ENCODE measurements at places on chromosomes 2 and 18. TPM values are rescaled to one million over a fixed set of nuclear protein-coding genes. Genes with fewer than 3 reads are reported as not detected.
A peak's percentile ranks its signal among the peaks of the same experiment; 100 is the strongest.

- no peak for DNase-seq
Observed at GRCh38 chr18:22632191-22632590, 214.5 kb upstream of the CTAGE1 start.

DNA sequence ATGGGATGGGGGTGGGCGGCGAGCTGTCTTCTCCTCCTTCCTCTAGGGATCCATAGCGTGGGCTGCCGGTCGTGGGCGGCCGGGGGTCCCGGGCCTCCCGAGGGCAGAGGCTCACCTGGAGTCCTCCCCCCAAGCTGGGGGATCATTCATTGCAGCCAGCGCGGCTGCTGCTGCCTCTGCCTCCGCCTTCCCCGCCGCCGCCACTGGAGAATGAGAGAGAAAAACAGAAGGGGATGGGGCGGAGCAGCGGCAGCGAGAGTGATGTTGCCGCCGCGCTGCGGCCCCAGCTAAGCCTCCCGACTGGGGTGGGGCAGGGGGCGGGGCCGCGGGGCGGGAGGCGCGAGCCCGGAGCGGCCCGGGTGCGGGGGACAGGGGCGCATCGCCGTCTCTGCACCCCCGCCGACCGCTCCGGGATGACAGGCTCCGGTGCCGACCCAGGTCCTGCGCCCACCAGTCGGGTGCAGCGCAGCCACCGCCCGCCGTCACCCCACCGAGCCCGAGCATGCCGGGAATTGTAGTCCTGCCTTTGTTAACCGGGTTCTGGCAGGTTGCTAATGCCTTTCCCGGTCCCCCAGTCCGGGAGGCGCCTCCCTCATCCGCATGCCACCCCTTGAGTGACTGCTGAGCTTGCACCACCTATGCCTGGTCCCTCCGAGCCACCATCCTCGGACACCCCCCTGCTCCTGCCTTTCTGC lies at the start of gene KIF3C:
Gene KIF3C (minus strand): TSS at position 225 of the 695 bp plus-strand sequence. CDS start 580 bp downstream, outside the sequence.
- DNase-seq: no peak

DNA sequence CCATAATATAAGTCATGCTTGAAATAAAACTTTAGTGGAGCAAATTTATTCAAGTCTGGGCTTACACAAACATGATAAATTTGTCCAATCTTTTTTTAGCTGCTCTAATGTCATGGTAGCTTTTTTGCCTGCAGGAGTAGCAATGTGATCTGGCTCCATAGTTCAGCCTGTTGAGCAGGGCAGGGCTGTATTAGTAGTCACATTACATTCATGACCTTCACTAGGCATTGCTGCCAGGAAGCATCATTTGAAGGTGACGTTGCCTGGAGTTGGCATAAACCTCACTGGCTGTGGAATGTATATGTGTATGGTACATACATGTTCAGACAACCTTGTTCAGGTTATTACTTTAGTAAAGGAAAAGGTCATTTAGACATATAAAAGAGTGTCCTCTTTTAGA lies 76.6 kb downstream of the CCDC85A start:
- DNase-seq: no peak

- DNase-seq: no peak
Observed at GRCh38 chr2:184765112-184765895, 167.0 kb downstream of the ZNF804A start.

DNA sequence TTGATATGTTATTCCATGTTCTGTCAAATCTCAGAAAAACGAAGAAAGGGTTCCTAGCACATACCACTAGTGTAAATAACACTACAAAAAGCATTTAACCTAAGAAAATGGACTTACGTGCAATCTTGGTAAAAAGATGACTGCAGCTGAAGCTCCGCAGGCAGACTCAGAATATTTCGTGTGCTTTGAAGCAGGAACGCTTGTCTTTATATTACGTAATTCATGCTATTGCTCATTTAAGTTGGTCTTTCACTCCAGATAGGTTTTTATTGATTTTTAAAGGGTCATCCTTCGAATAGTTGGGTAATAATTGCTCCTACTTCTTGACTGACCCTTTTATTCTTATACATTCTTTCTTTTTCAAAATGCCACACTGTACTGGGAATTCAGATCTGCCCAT lies 44.0 kb downstream of the ID2 start:
- DNase-seq: no peak

Gene NIFK
- 19.8 TPM for total RNA-seq

GRCh38 chr18:63107931-63108330 lies 211.6 kb downstream of the BCL2 start:
- no peak for DNase-seq

DNA sequence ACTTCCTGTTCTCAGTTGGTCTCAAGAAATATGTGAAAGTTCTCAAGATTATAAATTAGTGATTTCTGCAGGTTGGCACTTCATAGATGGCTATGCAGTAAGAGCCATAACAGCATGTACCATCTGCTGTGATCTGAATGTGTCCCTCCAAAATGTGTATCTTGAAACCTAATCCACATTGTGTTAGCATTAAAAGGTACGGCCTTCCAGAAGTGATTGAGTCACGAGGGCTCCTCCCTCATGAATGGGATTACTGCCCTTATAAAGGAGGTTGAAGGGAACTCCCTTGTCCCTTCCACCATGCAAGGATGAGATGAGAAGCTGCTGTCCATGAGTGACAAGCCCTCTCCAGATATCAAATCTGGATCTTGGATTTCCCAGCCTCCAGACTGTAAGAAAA lies 45.0 kb downstream of the METTL4 start:
- no peak for DNase-seq

- DNase-seq: no peak
Observed at GRCh38 chr18:73986711-73987110, 160.9 kb downstream of the FBXO15 start.

- DNase-seq: no peak
Observed at GRCh38 chr18:76814256-76814655, 8.1 kb upstream of the ZNF236 start.

DNA sequence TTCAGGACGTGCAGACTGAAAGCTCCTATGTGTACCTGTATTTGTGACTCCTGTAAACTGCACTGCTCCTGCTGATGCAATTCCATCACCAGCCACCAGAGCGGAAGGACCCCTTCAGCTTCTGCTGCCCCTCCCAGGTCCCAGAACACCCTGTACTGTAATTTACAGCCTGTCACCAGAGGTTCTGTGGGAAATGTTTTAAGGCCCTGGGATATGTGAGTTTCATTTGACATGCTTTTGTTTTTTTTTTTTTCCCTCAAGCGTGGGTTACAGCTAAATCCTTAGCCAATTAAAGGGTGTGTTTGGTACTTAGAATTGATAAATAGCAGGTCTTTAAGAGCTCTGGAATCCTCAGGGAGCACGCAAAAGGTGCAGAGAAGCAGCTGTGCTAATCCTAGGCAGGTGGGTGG lies 79.4 kb downstream of the KCTD1 start:
- no peak for DNase-seq

DNA sequence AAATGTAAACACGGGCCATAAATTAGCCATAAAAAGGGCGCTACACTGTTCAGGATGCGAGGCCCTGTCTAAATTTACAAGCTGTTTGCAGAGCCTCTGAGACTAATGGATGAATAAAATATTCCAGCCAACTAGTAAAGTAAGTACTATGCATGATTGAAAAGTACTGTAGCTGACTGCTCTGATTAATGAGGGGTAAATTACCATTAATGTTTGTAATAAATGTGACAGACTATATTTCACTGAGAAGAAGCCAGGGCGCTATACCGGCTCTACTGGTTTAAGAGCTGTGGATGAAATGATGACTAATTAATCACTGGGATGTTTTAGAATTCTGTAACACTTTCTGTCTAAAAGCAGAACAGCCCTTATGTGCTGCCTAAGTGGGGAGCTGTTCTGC lies 54.3 kb upstream of the RGPD4 start:
- no peak for DNase-seq

GRCh38 chr2:105883911-105884694 lies 139.4 kb downstream of the NCK2 start:
- DNase-seq: no peak

- DNase-seq: no peak
Observed at GRCh38 chr2:85748985-85749875, 4.6 kb upstream of the ATOH8 start.

GRCh38 chr2:226836548-226836885 lies 663 bp downstream of the RHBDD1 start:
- no peak for DNase-seq

- no peak for DNase-seq
Observed at GRCh38 chr18:43525169-43525568, 247.9 kb upstream of the SYT4 start.

DNA sequence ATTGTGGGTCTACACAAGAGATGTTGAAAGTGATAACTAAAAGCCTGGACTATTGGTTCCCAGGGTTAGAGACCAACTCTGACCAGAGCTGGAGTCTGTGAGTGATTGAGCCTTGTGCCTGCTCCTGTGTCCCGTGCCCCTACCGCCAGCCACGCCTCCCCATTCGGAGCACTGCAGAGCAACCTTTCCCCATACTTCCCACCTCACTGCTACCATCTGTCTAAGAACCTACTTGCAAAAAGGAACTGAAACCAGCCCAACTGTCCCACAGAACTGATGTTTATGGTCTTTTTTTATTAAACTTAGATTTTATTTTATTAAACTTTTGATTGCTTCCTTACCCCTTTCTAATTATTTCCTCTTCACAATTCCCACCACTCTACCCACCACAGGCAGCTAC lies 300.3 kb upstream of the MGAT5 start:
- peak; percentile 26 for DNase-seq

GRCh38 chr2:3189076-3189591 lies 188.5 kb downstream of the EIPR1 start:
- DNase-seq: no peak

Gene VAMP5
- 50.7 TPM for total RNA-seq

DNA sequence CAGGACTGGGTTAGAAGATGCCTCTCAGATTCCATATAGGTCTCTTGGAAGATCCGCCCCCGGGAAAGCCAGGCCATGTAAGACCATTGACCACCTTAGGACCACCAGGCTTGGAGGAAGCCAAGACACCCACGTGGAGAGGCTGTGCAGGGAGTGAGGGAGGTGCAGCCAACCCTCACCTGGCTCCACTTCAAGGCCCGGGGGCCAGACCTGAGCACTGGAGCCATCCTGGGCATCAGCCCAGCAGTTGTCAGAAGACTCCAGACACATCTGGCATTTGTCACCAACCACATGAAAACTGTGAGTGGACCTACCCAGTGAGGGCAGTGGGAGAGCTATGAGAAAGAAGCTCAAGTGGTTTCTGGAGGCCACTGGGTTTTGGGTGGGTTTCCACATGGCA lies 214.4 kb downstream of the MYT1L start:
- no peak for DNase-seq

DNA sequence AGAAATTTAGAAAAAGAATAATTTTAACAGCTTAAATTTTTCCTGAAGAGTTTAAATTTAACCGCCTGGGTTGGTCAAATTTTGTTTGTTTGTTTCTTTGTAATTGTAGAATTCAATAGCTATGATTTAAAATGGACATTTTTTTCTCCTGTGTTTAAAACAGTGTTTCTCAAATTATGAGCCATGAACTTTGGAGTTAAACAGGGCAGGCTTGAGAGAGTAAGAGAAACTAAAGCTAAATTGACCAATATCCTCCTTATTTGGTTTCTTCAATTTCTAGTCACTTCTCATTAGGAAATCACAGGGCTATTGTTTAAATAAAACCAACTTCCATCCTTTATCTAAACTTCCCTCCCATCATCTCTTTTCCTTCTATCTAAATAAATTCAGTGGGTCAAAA lies 21.9 kb downstream of the FN1 start:
- DNase-seq: no peak

GRCh38 chr2:22756276-22757043 lies 628.5 kb upstream of the KLHL29 start:
- DNase-seq: no peak

Gene UGT1A5
- total RNA-seq: not detected

DNA sequence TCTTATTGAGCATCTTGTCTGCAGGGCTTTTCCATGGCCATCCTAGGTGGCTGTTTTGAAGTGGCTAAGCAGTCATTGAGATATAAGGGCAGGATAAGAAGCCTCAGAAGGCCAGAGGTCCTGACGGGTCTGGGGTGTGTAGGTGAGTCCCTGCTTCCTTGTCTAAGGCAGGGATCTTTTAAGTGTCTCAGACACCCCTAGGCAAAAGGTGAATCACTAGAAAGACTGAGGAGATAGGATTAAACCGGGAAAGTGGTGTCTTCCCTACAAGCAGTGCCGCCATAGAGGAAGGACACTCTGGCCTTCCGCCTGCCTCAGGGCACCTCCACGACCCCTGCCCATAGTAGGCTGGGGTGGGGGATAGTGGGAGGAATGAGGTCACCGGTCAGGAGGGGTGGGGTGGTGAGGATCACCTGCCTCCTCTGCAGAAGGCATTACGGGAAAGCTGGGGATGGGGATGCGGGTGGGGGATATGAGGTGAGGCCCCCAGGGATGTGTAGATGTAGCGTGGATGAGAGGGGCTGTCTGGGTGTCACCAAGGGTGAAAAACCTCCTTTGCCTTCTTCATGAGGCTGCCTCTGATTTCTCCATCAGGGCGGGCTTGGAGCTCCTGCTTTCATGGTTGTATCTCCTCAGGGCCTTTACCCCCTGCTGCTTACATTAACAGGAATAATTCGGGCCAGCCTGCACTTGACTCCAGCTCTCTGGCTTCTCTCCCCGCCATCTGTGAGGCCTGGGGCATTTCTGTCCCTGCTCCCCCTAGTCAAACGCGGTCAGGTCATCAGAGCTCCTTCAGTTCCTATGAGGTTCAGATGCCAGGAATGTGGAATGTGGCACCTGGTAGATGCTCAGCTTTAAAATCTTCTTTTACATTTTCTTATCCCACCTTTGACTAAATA lies 244.0 kb downstream of the DYSF start:
- no peak for DNase-seq

Gene SLC9A4
- total RNA-seq: not detected

Gene LRATD1
- 11.2 TPM for total RNA-seq

- no peak for DNase-seq
Observed at GRCh38 chr2:33907866-33908265, 308.8 kb upstream of the FAM98A start.

DNA sequence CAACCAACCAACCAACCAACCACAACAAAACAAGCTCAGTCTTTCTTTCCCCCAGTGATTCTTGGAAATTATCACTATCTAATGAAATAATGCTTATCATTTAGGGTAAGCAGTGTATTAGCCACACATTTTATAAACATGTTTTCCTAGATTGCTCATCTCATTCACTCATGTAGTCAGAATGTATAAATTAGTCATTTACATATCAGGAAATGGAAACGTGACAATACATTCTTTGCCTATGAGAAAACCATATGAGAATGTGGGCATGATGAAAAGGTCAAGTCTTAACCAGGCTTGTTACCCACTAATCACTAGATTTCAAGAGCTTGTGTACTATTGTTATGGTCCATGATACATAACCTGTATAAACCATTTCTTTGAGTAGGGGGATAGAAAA lies 1583.4 kb upstream of the PIK3C3 start:
- no peak for DNase-seq

Measured in esophagus muscularis mucosa (tissue), 4 donors.